Iris pigment epithelial cell (primary cell): ENCODE measurements at places on chromosomes 3 and 15.

GRCh38 chr3:134325706-134326105, 48.5 kb downstream of the AMOTL2 start:
- no peak for DNase-seq

DNA sequence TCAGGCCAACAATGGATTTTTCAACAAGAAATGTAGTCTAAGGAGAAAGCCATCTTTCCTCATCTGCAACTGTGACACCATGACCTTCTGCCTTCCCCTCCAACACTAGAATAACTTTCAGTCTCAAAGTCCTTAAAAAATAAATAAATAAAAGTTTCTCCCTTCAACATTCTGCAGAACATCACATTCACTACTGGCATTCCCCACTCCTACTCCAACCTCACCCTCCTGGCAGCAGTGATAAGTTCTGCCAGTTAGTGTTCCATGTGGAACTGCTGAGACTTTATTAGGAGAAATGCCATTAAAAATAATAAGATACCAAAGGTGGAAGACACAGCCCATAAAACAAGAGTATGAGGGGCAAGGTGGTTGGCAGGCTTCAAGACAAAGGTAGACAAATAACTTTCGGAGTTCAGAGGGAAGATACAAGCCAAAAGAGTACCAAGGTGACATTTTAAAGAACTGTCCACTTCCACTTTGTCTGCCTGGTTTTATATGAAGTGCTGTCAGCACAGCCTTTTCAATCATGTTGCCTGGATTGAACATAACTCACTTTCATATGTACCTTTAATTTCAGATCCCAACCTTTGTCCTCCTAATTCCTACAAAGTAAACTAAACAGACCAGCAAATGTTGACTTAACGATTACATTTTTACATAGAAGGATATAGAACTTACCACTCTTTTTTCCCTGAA, 37.5 kb upstream of the RSL24D1 start:
- no peak for DNase-seq

DNA sequence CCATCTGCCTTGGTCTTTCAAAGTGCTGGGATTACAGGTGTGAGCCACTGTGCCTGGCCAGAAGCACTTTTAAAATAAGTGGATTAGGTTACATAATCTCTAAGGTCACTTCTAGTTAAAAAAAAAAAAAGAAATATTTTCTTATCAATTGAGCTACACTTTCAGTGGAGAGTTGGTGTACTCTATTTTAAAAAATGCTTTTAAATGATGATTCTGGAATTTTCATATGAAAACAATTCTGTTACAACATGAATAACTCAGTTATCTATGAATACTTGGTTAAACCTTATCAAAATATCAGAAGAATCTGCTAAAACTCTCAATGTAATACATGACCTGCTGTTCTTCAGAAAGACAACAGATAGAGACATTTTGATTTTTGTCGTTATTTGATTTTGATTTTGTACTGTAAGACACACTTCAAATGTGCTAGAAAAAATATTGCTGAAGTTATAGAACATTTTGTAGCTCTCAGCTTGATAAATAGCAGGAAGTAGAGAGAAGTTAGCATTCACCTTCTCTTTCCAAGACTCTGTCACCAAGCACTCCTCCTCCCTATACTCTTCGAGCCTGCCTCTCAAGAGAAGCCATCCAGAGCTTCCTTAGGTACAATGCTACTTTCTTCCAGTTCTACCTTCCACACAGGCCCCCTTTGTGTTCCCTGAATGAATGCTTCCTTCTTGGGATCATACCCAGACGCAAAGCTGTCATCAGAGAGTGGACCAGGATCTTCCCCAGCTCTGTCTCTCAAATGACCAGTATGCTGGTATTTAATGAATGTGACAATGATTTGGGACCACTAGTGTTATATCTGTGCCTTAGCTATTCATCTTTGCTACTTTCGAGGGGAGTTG, 47.2 kb upstream of the SECISBP2L start:
- DNase-seq = no peak

DNA sequence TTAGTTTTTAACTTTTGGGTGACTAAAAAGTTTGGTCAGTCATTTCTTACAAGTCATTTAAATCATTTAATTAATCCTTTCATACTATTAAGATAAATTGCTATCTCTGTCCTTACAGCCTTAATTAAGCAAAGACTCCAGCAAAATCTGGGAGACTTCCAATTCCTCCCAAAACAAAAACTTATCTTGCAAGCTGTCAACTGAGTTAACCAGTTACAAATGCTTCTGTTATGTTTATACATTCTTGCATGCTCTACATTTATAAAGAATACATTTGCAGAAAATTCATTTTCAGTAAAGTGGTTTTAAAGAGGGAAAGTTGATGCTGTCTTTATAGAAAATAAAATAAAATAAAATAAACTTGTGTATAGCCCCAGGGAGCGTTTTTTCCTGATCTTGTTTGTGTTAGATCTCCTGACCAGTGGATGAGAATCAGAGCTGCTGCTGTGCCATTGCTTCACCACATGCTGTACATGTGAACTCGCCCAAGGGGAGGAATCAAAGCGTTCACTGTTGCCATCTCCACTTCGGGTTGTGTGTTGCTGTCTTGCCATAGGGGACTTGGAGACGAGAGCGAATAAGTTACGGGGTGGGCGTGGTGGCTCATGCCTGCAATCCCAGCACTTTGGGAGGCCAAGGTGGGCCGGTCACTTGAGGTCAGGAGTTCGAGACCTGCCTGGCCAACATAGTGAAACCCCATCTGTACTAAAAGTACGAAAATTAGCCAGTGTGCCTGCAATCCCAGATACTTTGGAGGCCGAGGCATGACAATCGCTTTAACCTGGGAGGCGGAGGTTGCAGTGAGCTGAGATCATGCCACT, 5.5 kb downstream of the CCR4 start:
- DNase-seq = peak; percentile 17

- DNase-seq = no peak
These were observed 13.1 kb downstream of the PEAK1 start for GRCh38 chr15:77406846-77407245.

DNA sequence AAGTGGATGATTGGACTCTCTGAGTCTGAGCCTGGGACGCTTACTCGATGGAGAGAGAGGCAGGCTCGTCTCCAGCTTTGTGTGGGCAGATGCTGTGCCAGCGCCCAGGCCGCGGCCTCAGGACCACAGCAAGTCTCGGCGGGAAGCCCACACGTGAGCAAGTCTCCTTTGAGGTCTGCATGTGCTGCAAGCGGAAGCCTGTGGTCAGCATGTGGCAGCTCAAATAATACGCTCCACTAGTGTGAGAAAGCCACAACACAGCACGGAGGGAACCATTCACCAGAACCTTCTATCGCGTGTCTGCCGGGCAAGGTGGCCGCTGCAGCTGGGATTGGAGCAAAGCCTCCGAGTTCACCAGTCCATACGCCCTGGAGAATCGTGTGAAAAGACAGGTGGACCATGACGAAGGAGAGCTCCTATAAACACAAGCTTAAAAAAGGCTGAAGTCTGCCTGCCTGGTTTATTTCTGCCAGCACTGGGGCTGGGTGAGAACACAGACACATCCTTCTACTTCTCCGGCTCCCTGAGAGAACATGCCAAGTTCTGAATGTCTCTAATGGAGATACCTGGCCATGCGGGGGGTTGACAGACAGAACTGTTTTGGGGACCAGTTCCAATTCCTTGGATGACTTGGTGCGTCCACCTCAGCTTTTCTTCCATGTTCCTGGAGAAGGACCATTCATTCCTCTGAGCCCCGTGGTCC, 82.0 kb upstream of the LRIG1 start:
- DNase-seq = peak; percentile 42

DNA sequence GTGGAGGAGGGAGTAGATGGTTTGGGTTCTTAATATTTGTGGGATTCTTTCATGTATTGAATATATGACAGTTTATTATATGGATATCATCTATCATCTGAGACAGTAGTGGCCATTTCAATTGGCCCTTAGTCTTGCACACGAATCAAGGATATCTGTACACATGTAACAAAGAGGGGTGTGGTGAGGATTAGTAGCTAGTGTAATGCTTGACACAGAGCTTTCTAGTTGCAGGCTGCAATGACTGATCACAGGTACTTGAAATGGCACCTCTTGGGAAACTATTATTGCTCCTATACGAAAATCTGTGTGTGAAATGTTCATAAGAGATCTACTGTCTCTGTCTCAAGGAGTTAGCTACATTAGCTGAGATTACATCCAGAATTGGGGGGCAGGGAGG, 12.8 kb downstream of the TM4SF1 start:
- no peak for DNase-seq

GRCh38 chr3:192494174-192494573, 233.2 kb downstream of the FGF12 start:
- DNase-seq = no peak

GRCh38 chr3:117871934-117872333, 1162.4 kb downstream of the TUSC7 start:
- no peak for DNase-seq

DNA sequence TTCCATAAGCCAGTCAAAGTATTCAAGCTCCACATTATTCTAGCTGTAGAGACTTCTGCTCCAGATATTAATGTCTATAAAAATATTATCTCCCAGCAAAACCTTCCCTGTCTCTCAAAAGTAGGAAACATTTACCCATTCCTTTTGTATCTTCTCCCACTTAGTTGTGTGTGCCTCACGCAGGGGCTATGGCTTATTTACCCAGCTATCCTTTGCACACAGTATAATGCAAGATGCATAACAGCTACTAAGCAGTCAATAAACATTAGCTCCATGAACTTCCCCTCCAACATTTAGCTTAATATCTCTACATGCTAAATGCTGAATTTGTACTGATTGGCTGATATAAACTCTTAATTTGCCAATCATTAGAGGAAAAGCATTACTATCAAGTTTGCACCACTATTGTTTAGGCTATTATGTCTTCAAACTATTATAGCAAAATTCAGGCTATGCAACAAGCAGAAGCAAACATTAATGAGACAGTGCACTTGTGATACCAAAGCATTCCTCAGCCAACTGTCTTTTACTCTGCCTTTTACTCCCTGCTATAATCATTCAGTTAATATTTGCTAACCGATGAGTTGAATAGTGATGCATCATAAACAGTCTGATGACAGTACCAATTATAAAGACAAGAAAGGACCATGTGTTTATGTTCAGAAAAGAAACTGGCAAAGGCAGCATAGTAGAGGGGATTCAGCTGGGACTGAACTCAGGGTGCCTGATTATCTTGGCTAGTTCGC, 81.2 kb downstream of the PLCH1 start:
- DNase-seq = no peak

- DNase-seq = peak; percentile 25
These were observed 507.0 kb downstream of the ZPLD1 start for GRCh38 chr3:102941786-102942185.

DNA sequence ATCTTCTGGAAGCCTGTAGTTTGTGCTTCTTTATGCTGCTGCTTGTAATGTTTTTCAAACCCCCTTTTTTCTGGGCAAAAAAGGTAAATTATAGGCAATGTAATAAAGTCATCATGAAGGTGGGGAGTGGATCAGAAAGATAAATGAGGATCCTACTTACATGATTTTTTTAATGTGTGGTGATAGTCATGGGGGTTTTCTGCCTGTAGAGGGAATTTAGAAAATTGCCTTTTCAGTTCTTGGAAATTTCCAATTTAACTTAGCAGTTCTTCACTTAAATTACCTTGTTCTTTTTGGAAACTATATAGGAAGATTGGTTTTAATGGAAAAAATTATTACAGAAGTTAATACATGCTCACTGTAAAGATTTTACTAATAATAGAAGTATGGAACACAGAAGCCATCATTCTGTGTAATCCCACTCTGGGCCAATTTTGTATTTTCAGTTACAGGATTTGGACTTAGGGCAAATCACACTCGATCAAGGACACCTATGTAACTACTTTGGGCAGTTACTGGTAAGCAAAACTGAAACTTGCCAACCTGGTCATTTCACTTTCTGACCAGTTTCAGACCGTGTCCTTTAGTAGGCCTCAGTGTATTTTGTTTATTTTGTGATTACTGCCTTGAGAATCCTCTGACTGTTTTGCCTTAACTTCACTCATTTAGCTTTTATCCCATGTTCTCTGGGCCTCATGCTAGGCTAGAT, 10.5 kb upstream of the SCAANT1 start:
- DNase-seq = no peak

DNA sequence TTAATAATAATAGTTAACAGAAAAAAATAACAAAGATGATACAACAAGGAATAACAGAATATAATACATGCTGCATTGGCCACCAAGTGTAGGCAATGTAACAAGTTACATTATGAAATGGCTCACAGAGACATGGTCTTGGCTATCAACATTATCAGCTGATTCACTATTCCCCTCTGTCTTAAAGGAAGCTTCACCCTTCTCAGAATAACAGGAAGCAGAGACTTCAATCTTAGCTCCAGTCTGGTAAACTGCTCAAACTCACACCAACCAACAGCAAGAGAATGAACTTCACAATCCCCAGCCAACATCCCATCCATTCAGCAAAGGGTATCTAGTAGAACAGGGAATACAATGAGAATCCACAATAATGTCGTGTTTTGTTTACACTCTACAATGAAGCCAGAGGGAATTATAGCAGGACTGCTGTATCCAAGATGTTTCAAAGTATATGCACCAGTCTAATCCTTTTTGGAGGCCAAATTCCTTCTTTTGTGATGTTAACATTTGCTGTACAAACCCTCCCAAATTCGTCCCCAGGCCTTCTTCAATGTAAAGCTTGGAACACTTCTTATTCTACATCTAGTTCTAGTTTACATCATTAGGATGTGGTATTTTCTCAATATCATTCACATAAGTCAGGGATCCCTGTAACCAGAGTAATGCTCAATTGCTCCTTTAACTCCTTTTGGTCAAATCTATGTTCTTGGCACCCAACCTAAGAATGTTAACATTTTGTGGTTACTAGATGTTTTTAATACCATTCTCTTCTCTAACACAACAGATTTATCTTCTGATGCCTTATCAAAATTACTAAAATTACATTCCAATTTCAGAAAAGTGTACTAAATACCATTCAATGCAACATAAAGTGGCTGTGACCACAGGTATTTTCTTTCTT, 52.4 kb upstream of the CMSS1 start:
- peak; percentile 86 for DNase-seq

- DNase-seq = no peak
These were observed 8.3 kb upstream of the LMOD3 start for GRCh38 chr3:69130689-69131088.

DNA sequence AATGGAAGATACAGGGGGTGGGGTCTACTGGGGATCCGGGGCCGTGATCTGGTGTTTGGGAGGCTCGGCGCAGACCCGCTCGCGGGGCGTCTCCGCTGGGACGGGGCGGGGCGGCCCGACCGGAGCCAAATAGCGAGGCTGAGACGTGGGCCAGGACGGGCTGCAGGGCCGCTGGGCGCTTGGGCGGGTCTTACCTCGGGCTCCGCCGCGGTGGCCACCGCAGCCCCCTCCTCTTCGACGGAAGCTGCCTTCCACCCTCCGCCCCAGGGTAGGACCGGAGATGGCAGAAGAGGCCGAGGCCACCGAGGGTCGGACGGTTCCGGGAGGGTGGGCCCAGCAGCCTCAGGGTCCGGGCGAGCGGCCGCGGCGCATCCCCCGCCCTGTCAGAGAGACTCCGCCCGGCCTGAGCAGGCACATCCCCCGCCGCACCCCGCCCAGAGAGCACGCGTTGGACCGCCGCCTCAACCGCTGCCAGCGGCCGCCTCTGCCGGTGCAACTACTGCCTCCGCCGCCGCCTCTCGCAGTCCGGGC, 399 bp downstream of the MYO9A start:
- peak; percentile 87 for DNase-seq
